ENCODE measurements at places on chromosomes 2 and 18.

GRCh38 chr2:41847744-41848441 lies 199.9 kb upstream of the PKDCC start:
- no peak for DNase-seq

GRCh38 chr2:136423516-136423996 lies 305.6 kb upstream of the CXCR4 start:
- DNase-seq: peak; percentile 71

DNA sequence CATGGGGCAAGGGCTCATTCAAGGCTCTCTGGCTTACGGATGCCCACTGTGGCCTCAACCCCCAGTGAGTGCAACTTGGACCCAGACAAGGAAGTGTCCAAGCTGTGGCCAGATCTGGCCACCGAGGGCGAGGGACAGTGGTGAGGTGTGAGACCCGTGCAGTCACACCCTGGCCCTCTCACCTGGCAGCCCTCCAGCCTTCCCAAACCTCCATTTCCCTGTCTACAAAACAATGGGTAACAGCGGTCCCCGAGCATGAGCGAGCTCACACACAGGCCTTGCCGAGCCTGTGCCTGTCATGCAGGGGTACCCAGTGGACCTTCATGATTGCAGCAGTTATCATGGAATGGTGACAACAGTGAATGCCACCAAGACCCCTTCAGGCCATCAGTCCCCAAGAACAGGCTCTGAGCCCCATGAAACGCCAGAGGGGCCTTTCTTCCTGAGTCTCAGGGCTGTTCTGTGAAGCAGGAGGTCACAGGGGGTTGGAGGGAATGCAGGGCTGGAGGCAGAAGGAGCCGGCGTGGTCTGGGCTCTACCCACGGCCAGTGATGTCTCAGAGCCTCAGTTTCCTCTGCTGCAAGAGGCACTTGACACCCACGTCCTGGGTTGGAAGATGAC lies 49.8 kb downstream of the RAMP1 start:
- no peak for DNase-seq

GRCh38 chr2:112149866-112150435 lies 11.8 kb downstream of the FBLN7 start:
- DNase-seq: no peak

DNA sequence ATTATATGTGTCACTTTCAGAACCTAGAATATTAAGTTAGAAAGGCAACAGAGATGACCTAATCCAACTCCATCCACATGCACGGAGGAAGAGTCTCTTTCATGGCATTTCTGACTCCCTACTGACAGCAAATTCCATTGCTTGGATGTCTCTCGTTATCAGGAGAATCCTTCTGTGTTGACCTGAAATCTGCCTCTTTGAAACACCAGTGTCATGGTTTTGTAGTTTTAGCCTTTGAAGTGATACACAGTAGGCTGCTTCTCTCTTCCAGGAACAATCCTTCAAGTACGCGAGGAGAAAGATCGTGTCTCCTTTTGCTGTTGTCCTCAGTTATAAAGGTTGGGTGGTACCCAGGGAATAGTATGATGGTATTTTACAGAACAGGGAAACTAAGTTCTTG lies 201.9 kb upstream of the RASGRP3 start:
- DNase-seq: no peak

- no peak for DNase-seq
Observed at GRCh38 chr2:36356990-36357846, 1.6 kb downstream of the CRIM1 start.

GRCh38 chr2:179511105-179511789 lies 246.6 kb upstream of the SESTD1 start:
- DNase-seq: no peak

GRCh38 chr2:223868005-223868404 lies 30.6 kb upstream of the AP1S3 start:
- DNase-seq: no peak

- DNase-seq: no peak
Observed at GRCh38 chr2:132929786-132930185, 259.8 kb upstream of the LYPD1 start.

DNA sequence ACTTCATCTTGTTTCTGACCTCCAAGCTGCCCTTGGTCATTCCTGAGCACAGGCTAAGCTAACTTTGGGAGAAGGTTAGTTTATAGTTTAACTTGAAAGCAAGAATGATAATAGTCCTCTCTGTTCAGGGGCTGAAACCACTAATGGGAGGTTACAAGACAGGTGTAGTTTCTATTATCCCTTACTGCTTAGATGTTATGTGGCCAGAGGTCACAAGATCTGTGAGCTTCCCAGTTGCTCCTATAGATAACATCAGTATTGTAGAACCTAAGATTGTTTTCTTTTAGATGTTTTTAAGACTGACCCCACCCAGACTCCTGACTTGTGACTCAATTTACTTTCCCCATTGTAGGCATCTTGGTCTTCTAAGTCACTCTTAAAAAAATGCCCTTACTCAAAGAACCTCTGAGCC lies 94.8 kb upstream of the LPIN2 start:
- no peak for DNase-seq

GRCh38 chr2:105450471-105450870 lies 51.6 kb upstream of the FHL2 start:
- no peak for DNase-seq

DNA sequence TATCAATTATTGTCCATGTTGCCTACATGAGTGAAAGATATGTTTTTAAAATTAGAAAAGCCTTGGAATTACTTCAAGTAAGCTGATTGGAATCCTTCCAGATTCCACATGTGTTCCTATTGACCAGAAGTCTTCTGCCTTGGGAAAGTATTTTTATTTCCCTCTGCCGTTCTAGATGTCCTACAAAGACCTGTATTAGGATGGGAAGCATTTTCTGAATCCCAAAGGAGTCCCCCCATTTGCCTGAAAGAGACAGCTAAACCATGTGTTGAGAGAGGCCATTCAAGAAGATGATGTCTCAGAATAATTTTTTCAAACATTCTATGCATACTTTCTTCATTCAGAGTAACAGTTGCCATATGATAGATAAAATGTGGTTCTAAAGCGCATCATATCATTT lies 19.0 kb upstream of the MYO1B start:
- DNase-seq: no peak

DNA sequence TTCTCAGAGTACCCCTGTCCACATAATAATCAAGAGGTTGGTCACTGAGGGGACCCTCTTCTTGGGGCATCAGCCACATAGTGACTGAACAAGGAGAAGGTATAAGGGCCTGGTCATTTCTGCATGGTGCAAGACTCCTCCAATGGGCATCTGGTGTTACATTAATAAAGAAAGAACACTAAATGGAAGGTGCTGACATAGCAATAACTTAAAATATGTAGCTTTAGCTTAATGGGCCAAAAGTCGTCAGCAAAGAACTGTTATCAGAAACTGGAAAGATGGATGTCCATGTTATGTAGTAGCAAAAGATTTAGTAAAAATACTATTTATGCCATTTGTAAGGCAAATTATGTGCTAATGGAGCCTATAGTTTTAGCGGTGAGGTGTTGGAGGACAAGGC lies 916.5 kb upstream of the SOX11 start:
- no peak for DNase-seq

- DNase-seq: no peak
Observed at GRCh38 chr18:59376351-59376935, 17.4 kb upstream of the LMAN1 start.

DNA sequence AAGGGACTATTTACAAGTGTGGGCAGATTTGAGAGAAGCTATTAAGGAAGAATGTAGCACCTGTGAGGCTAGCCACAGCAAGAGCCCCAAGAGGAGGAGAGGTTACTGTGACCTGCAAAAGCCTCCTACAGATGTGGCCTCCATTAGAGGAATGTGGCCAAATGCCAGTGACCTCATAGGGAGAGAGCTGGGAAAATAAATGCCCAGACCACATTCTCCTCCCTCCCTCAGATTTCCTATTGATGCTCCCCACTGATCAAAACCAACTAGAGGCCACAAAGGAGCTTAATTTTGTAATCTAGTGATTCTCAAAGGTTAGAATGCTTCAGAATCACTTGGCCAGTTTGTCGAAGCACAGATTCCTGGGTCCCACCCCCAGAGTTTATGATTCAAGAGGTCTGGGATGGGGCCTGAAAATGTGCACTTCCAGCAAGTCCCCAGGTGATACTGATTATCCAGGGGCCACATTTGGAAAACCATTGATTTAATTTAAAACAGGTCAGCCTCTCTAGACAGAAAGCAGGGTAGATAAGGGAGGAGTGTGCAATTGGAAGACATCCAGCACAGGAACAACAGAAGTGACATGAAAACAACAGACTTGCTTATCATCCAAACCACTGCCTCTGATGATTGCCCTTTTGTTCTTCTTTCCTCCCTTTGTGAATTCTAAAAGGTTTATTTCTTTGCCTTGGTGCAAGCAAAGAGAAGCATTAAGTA lies 61.2 kb upstream of the RBBP8 start:
- DNase-seq: no peak

- DNase-seq: no peak
Observed at GRCh38 chr2:199460101-199460671, 2.4 kb upstream of the SATB2 start.

- DNase-seq: no peak
Observed at GRCh38 chr2:186687807-186688211, 6.1 kb upstream of the FAM171B start.

DNA sequence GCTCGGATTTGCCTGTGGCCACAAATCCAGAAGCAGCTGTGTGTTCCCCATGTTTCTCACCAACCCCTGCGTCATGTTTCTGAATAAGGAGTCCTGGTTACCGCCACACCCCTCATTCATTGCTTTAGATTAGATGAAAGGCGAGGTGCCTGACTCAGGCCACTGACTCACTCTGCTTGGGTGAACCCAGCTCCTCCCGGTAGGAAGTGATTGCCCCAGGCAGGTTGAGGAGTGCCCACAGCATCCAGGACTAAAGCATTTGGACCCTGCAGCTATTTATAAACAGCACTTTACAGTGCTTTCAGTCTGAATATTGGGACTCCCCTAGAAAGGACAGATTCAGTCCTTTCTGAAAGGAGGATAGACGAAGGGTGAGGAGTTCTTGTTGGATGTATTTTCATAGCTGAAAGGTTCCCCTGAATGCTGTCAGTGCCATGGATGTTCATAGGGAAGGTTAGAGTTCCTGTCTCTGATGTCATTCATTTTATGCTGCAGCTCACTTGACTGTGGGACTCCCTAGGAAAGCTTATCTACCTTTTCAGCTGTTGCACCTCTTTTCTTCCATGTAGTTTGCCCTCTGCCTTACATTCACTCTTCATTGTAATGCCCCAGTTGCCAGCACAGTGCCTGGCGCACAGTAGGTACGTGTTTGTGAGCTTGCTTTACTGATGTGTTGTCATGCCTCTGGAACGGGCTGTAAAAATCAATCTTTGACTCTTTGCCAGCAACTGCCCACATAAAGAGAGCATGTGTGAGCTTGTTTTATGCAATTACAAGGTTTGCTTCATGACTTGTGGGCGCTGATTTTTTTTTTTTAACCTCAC lies 14.9 kb downstream of the ITGA6 start:
- peak; percentile 35 for DNase-seq

DNA sequence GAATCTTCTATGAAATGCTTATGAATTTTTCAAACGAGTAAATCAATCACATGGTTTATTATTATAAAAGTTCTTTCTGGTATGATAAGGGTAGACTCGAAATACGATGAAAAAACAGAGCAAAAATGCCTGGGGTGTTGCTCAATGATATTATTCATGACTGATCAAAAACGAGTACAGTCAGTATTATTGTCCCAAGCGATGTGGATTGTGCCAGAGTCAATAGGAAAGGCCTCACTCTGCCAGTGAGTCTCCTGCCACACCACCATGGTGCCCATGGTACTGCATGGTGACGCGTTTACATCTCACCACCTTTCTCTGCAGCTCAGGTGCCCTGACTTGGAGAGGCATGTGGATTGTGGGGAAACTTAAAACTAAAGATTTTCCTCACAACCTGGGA lies 58.5 kb downstream of the KCTD1 start:
- DNase-seq: no peak

DNA sequence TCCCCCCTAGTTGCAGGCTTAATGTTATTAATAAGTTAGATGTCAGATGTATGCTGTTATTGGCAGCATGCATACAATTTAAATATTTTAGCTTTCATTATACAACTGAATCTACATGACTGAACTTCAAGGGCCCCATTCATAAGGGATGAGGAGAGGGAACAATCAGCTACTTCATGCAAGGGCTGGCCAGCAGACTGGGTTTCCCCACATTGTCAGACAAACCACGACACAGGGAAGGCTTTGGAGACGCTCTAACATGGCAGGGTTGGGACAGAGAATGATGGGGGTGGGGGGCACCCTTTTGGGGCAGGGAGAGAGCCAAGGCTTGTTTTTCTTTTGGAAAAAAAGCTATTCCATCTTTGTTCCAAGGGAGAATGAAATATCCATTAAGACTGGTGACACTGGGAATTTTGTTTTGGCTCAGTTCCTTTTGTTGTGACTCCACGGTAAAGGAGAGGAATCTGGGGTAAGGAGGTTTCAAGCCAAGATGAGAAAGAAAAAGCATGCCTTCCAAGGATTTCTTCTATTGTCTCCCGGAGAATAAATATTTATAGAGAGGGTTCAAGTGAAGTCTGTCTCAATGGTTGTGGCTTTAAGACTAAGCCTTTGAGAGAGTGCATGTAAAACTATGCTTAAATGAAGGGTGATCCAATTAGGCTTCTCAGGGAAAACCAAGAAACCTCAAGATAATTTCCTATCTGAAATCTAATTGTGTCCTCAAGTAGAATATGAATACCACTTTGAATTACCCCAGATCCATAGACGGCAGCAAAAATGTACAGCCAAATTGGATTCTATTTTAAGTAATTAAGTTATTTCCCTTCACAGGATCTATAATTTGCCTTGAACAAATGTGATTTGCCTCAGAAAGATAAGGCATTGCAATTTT lies 5.4 kb downstream of the CXCR4 start:
- DNase-seq: no peak

- no peak for DNase-seq
Observed at GRCh38 chr2:61758159-61758558, 95.7 kb downstream of the FAM161A start.

DNA sequence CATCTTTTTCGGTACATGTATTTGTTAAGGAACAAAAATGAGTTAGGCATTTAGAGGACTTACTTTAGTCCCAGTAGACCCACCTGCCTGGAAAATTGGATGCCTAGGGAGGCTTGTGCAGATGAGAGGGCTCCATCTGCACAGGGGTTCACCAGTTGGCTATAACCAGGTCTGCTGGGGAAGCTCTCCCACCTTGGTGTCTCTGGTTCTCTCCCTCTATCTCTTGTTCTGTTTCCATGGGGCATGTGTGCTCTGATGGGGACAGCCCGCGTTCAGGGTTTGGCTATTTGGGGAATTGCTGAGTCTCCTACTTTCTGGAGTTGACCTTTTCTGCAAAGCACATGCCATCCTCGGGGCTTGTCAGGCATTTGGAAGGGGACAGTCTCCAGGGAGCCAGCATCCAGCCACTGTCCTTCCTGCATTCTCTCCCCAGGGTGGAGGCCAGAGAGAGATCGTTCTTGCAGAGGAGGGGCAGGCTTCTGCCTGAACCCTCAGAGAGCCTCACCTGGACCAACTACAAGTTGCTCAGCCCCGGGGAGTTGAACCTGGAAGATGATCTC lies 157.3 kb downstream of the KLHL29 start:
- DNase-seq: no peak

- no peak for DNase-seq
Observed at GRCh38 chr2:1749489-1750119, 5.3 kb upstream of the PXDN start.

GRCh38 chr2:221629468-221629867 lies 57.4 kb upstream of the EPHA4 start:
- DNase-seq: no peak

GRCh38 chr2:238702276-238703052 lies 145.4 kb upstream of the TWIST2 start:
- no peak for DNase-seq

- no peak for DNase-seq
Observed at GRCh38 chr2:227460070-227460485, 11.9 kb upstream of the AGFG1 start.

Data from activated CD4-positive, alpha-beta T cell treated with anti-CD3 and anti-CD28 coated beads, Interleukin-2, amount 50 U/mL, for 24 hours (primary cell).